ENCODE measurements at places on chromosomes 6 and 20.

DNA sequence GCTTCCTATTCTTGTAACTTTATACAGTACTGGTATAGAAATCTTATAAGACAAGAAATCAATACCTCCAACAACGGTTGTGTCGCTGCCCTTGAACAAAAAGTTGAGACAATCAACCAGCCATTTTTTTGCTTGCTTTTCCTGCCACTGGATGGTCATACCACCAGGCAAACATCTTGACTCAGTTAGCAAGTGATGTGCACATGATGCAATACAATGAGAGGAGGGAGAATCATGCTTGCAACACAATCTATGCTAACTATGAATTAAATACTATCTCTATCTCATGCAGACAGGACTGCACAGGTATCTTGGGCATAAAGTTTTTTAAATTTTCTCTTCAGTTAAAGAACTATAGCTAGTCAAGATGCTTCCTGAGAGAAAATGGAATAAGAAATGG, 877.7 kb upstream of the CITED2 start:
- DNase-seq: no peak

GRCh38 chr6:167475947-167476346, 151.1 kb downstream of the TTLL2 start:
- no peak for DNase-seq

DNA sequence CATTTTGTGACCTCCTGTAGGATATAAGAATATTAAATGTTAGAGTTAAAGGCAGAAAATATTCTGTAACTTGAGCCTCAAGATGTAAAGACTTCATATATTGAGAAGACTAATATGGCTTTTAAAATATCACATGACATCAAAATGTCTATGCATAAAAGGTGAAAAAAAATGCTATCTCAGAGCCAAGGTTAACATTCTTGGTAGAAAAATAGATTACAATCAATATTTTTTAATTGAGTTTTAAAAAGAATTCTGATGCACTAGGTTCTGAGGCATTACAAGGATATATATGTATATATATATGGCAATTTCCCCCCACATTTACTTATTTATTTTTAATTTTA, 46.2 kb upstream of the RAB23 start:
- no peak for DNase-seq

DNA sequence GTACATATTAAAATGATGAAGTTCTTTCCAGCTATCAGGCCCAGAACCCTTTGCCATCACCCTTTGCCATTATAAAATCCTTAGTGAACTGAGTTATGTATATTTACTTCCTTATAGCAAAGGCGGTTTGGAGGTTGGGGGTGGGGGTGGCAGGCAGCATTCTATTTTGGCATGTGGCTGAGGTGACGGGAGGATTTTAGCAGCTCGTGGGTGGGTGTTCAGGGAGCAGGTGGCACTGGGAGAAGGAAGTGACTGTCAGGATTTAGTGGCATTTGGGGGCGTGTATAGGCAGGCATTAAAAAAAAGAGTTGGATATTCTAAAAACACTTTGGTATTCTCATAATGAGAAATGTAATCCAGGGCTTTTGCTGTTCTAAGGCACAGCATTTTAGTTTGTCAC, 150.7 kb downstream of the RIMS1 start:
- no peak for DNase-seq

DNA sequence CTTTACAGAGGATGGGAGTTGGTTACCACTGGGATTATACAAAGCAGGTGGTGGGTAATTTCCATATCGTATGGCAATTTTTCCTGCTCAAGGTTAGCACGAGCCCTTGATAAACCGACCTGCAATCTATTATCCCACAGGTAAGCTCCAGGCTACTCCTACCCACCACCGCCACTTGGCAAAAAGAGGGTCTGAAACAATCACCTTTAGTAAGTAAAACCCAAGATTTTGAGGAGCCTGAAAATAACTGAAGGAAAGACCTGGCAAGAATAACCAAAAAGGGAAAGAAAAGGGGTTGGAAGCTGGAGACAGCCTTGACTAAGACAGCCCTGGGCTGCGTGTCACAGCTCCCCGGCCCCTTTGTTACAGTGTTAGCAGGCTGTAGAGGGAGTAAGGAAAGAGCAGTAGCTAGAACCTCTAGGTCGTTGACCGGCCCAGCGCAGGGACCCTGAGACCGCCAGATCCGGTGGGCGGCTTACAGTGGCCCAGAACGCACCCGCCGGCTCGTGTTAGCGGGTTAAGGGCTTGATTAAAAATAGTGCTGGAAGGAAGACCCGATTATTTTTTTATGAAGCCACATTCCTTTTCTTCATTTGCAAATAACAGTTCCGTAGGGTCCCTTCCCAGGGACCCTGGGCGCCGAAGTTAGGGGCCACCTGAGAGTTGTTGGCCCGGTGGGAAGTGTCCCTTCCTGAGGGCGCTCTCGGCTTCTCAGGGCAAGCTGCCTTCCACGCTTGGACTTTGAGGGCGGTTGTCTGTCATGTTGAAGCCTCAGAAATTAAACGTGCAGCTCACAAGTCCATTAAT, 30.5 kb downstream of the TFAP2B start:
- no peak for DNase-seq

DNA sequence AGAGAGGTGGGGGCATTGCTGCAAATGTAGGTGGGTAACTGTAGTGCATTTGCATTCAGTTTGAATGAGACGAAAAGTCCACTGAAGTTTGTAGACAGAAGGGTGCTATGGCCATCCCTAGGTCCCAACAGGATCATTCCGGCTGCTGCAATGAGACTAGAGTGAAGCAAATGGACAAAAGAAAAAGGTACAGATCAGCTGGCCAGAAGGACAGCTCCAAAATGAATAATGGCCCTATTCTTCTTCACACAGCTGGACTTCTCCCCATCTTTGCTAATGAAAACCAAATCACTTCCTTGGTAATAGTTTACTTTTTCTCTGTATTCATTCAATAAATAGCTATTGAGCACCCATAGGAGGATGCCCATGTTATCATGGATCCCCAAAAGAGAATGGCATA, 56.4 kb upstream of the TPD52L1 start:
- no peak for DNase-seq
